ENCODE measurements at places on chromosomes 2 and 18.

GRCh38 chr18:63953811-63954210, 4.7 kb downstream of the HMSD start:
- no peak for DNase-seq

DNA sequence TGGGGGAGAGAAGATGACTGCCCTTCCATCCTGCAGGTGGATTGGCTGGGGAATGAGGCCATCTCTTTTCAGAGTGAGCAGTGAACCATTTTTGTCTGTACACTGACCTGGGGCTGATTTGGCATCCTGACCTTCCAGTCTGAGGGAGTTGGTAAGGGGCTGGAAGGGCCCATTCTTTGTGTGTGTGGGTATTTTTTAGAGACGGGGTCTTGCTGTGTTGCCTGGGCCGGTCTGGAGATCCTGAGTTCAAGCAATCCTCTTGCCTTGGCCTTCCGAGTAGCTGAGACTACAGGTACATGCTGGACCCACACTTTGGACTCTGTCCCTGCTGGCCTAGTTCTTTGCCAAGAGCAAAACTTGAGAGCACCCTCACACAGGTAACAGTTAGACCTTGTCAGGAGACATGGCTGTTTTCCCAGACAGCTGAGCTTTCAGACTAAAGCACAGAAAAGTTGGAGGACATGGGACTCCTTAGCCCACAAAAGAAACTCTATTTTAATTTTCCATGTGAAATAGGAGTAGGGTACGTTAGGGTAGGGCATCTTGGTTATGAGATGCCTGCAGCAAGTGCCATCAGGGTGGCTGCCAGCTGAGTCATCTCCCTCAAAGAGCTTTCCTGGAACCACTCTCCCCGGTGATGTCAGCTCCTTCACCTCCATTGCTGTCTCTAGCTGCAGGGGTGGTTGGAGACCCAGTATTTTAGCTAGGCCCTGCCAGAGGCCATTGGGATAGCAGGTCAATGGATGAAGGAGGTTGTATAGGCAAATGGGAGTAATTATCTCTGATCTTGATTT, 60.7 kb downstream of the DGKD start:
- no peak for DNase-seq

DNA sequence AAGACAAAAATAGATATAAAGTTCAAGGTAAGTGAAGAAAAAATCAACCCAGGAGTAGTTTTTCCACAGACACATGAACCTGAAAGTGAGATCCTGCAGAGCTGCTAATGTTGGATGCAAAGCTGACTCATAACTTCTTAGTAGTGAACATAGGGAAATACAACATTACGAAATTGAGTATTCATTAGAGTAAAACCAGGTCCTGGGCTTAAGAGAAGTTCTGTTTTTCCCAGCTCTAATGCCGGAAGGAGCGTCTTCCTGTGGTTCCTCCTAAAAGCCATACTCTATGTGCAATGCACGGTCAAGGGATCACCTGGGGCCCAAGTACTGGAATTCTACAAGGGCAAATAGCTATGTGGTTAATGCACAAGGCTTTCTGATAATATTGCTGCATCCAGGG, 141.7 kb downstream of the RBMS1 start:
- DNase-seq: no peak

DNA sequence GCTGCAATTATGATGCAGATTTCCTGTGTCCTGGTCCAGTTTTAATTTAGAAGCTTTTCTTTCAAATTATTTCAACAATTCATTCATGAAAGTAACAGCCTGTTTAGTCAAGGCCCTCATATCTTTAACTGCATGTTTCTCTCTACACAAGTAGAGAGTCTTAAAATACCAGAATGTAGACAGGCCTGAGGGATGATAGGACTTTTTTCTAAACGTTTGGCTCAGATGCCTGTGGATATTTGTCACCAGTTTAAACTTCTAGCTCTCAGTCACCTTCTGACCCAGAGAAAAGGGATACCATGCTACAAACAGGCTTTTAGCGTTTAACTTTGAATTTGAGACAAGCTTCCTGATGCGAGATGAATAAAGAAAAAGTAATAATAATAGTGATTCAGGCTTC, 15.7 kb downstream of the COL5A2 start:
- DNase-seq: no peak

GRCh38 chr2:178306352-178307073, 112.2 kb downstream of the OSBPL6 start:
- no peak for DNase-seq

DNA sequence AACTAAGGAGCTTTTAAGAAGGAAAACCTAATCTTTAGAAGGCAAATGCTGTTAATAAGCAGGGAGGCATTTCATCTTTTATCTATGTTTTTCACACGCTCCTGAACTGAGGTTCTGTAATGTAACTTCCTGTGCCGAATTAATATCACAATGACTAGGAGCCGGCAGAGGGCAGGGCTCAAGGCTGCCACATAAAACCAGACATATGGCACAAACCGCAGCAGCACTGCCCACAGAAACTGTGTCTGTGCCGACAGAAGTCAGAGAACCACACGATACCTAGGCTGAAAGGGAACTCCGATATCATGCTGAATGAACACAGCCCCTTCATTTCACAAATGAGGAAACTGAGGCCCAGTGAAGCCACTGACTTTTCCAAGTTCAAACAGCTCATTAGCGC, 112.1 kb downstream of the EIPR1 start:
- DNase-seq: no peak

DNA sequence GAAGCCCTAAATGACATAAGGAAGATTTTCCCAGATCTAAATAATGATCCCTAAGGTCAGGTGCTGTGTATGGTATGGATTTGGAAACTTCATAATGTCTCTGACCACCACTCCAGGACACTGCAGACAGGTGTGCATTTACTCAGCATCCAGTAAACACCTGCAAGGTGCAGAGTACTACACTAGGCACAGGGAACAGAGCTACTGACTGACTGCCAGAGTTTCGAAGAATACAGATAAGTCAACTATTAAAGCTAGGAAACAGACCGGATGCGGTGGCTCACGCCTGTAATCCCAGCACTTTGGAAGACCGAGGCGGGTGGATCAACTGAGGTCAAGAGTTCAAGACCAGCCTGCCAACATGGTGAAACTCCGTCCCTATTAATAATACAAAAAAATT, 65.0 kb downstream of the ATP8B1 start:
- DNase-seq: no peak

- DNase-seq: no peak
These were observed 60.8 kb downstream of the CHRNA1 start for GRCh38 chr2:174703430-174703829.

GRCh38 chr2:205189301-205189700, 493.0 kb upstream of the NRP2 start:
- DNase-seq: no peak

DNA sequence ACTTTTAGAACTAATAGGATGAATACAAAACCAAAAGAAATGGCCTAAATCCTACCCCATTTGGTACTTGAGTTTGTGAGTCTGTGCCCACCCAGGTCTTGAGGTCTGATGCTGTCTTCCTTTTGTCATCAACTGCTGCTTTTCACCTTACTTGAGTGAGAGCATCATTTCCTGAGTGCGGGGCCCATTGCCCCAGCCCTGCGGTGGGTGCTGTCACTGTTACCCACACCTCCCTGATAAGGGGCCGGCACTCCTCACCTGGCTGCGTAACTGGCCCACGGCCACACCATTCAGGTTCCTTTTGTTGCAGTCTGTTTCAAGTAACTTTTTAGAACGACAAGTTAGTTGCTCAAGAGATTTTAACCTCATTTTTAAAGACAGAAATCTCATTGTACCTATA, 25.3 kb downstream of the RAB12 start:
- DNase-seq: no peak

DNA sequence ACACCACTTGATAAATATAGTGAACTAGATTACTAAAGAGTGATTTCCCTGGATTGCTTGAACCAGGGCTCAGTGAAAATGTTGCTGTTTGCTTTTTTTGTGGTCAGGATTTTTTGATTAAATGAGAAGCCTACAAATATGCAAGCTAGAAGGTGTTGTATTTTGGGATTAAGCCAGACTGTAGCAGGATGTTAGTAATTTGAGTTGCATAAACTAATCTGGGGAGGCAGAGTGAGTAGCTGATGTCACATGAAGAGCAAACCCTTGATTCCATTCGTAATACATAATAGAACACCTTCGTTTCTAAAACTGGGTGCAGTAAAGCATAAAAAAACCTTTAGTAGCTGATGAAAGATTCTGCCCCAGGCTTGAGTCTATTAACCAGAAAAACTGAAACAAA, 32.0 kb downstream of the NEDD4L start:
- no peak for DNase-seq

GRCh38 chr2:121804340-121804739, 48.9 kb downstream of the TSN start:
- no peak for DNase-seq

- no peak for DNase-seq
These were observed 98.4 kb downstream of the PXDN start for GRCh38 chr2:1645761-1646476.

- DNase-seq: no peak
These were observed 4.6 kb upstream of the PDK1 start for GRCh38 chr2:172551271-172551670.

GRCh38 chr2:156511122-156511521, 74.9 kb downstream of the GPD2 start:
- no peak for DNase-seq

DNA sequence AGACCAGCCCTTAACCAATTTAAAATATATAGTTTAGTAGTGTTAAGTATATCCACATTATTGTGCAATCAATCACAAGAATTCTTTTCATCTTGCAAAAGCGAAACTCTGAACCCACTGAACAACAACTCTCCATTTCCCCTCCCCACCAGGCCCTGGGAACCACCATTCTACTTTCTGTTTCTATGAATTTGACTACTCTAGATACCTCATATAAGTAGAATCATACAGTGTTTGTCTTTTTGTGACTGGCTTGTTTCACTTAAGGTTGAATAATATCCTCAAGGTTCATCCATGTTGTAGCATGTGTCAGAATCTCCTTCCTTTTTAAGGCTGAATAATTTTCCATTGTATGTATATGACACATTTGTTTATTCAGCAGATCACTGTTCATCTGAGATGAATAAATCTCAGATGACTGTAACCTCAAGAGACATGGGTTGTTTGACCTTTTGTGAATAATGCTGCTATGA, 8.1 kb upstream of the SOS1 start:
- DNase-seq: no peak

DNA sequence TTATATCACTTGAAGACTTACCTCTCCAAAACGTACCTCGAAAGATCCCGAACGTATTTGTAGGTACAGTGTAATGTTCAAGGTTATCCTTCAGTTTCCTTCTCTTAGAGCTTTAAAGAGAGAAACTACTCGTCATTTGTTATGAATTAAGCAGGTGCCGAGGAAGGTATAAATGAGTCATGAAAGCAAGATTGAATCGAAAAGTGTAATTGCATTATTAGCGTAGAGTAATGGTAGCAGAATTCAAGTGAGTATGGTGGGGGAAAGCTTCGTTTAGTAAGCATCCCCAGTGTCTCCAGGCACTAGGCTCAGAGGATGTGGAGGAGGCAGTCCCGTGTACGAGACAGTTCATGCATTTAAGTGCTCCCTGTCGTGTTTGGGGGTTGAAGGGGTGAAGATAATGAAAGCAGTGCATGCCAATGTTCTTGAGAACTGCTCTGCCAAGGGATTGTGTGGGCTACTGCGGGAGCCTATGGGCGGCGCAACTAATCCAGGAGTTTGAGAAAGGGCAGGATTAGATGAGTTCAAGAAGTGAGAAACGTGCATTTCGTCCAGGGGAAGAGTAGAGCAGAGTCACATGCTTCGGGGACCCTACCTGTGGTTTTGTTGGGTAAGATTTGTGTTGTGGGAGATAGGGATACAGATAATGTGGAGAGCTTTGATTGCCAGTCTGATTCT, 858 bp downstream of the POLR1B start:
- DNase-seq: no peak

DNA sequence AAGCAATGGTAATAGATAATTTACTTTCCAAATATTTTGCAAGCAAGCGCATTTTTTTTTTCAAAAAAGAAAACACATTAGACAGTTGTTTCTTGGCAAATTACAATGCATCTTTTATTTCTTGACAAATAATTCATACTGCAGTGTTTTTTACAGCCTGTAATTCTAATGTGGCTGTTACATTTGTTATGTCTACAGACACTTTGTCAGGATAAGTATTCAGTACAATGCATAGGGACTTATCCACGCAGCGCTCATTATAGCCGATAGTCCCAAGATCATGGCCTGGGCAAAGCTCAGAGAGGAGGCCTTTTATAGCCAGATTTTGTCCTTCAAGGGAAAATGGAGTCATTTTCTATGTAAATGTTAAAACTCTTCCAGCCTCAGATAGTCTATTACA, 123.0 kb upstream of the FANCL start:
- DNase-seq: no peak

DNA sequence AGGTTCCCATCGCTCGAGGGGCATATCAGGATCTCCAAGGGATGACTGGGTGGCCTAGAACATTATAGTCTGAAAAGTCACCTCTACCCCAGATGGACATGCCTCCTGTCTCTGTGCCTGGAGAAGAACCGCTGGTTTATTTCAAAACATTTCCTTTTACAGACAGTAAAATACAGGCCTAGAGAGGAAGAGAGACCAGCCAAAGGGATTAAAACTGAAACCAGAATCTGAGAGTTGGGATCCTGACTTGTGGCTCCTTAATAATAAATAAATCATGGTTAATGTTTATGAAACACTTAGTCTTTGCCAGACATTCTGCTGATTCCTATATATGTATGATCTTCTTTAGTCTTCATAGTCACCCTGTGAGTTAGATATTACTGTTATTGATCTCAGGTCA, 153.7 kb downstream of the DDX1 start:
- DNase-seq: no peak

DNA sequence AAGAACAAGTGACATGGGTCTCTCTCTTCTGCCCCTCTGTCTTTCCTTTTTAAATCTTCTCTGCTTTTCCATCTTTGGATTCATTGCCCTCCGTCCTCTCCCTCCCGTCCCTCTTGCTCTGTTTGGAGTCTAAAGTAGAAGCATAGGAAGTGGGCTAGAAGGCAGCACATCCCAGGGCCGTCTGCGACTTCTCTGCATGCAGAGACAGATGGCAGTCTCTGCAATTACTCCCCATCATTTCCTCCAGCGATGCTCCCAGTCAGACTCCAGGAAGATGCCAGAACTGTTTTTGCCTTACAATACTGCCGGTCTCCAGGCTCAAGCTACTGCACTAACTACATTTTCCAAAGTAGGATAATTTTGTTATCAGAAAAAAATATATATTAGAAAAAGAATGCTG, 35.2 kb upstream of the LPIN2 start:
- no peak for DNase-seq

- no peak for DNase-seq
These were observed 75.1 kb downstream of the SPRED2 start for GRCh38 chr2:65357095-65357958.

- no peak for DNase-seq
These were observed 544.0 kb downstream of the STK39 start for GRCh38 chr2:167703441-167703840.

DNA sequence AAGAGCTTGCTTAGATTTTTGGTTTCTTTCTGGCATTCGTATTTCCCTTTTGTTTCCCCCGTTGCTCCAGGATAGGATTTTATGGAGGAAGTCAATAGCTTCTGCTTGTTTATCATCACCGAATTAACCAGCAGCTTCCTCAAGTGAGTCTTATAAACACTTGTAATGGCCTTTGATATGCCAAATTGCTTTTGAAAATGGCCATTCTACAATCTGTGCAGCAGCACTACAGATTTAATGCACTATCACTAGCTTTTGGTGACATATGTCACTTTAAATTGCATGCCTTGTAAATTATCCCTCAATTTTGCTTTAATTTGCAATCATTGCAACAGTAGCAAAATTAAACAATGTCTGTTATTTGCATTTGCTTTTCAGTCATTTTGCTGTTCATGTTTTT, 774.7 kb downstream of the METTL4 start:
- no peak for DNase-seq

GRCh38 chr2:143674051-143674450, 544.8 kb downstream of the ARHGAP15 start:
- DNase-seq: no peak

GRCh38 chr2:60158262-60158661, 395.2 kb downstream of the BCL11A start:
- no peak for DNase-seq
